ENCODE measurements at places on chromosomes 13 and 19. TPM values are rescaled to one million over a fixed set of nuclear protein-coding genes. Genes with fewer than 3 reads are reported as not detected.

ZNF285 gene
- total RNA-seq = 1.2 TPM

DNA sequence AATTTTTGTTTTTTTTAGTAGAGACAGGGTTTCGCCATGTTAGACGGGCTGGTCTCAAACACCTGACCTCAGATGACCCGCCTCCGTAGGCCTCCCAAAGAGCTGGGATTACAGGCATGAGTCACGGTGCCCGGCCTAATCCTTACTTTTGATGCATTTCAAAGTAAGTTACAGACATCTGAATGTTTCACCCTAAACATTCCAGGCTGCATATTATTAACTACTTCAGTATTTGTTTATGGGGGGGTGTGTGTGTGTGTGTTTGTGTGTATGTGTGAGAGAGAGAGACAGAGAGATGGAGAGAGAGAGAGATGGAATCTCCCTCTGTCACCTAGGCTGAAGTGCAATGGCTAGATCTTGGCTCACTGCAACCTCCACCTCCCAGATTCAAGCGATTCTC lies 13.1 kb downstream of the SULT2B1 start:
- no peak for DNase-seq
- H3K36me3 ChIP-seq = no peaks in the 10 kb centered on the region
- peaks cover 14% of the 10 kb centered on the region for H3K4me1 ChIP-seq
- H3K27me3 ChIP-seq = no peaks in the 10 kb centered on the region

DNA sequence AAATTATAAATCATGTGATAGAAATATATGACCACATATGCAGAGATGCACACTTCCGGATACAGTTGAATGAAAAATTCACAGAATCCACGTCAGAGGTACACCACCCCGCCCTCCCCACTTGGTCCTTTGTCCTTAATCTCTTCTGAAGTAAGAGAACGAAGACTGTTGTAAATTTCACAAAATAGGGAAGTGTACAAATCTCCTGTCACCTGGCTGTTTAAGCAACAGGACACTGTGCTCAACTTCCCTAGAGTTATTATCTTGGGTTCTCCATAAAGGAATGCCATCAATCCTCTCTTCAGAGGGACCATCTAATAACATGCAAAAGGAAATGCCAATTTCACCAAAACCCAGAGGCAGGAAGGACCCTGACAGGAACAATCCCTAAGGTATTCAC lies 10.5 kb upstream of the CEACAM6 start:
- H3K4me3 ChIP-seq = no peak overlapping the region
- no peak for DNase-seq
- H3K4me1 ChIP-seq = no peaks in the 10 kb centered on the region
- peaks cover 5% of the 10 kb centered on the region for H3K27me3 ChIP-seq
- no peak overlapping the region for H3K27ac ChIP-seq
- H3K36me3 ChIP-seq = no peaks in the 10 kb centered on the region

RNF113B gene
- not detected for total RNA-seq

- H3K27ac ChIP-seq = no peak overlapping the region
- no peaks in the 10 kb centered on the region for H3K36me3 ChIP-seq
- DNase-seq = no peak
- H3K4me1 ChIP-seq = peaks cover 5% of the 10 kb centered on the region
- H3K4me3 ChIP-seq = no peak overlapping the region
Observed at GRCh38 chr19:56842412-56842811, 1.9 kb upstream of the PEG3 start.

GRCh38 chr13:59391696-59392095 lies 772.0 kb downstream of the DIAPH3 start:
- no peaks in the 10 kb centered on the region for H3K36me3 ChIP-seq
- no peak for DNase-seq
- no peak overlapping the region for H3K27ac ChIP-seq
- H3K4me3 ChIP-seq = no peak overlapping the region

All from right atrium auricular region (tissue), 2 donors.